ENCODE measurements at places on chromosomes 12 and 14.

DNA sequence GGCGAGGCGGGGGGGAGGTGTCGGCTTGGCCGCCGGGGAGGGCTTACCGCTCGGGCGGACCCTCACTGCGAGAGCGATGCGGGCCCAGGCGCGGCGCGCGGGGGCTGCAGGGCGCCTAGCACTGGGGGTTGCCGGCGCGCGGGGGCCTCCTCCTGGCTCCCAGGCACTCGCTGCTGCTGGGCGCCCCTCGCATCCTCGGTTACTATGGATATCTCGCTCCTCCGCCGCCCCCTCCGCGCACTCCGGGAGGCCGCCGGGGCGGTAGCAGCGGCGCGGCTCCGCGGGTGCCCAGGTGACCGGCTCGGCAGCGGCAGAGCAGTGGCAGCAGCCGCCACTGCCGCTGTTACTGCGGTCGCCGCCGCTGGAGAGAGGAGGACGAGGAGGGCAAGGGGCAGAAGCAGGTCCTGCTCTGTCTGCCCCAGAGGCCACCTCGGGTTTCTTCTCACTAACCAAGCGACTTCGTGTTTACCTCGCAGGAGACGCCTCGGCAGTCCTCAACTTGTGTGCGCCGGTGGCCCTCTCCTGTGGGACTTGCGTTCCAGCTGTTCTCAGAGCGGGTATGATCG is 250.1 kb downstream of the APAF1 start:
- DNase-seq = no peak

DNA sequence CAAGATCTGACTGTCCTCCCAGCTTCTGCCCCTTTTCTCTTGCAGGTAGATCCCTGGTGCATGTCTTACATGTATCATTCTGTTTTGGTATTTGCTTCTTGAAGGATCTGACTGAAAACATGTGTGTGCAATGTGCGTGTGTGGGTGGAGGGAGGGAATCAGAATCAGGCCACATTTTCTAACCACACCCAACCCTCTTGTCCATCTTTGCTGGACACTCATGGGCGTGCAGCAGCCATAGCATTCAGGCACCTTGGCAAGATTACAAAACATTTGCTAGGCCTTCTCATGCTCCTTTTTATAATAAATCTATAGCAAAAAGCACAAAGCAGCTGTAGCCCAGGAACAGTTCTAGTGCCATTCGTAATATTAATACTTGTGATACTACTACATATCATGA is 233.6 kb upstream of the E2F7 start:
- peak; percentile 35 for DNase-seq

GRCh38 chr14:20302042-20302755 is 3.6 kb downstream of the TTC5 start:
- no peak for DNase-seq

- no peak for DNase-seq
These were observed 513 bp downstream of the CCNK start for GRCh38 chr14:99481745-99482099.

GRCh38 chr14:83255015-83255726 is 1721.5 kb upstream of the SEL1L start:
- no peak for DNase-seq

DNA sequence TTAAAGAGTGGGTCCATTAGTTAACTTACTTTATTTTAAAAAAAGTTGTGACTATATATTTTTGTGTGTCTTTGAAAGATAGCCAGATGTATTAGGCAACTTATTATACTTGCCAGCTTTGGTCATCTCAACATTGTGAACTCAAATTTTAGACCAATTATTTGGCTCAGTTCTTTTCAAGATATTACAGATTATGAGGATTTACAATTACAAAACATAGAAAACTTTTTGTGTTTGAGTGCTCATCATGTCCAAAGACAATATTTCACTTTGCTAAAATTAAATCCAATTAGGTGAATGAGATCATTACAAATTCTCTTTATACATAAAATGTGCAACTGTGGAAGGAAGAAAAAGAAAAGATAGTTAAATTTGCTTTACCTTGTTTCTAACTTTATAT is 18.3 kb upstream of the PDE3A start:
- no peak for DNase-seq

DNA sequence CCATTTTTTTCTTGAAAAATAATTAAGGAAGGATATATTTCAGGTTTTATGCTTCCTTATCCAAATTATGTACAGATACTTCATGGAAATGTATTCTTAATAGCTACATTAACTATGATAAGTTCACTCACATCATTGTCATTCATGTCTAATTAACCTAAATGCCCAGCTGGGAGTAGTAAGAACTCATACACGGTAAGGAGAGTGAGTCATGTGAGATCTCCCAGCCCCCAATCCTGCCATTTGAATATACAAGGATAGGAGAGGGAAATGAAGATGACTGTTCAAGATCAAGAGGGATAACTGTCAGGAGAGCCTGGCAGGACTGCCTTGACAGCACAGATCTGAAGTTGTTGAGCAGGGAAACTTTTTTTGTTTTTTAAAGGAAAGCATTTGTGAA is 343.4 kb upstream of the USP15 start:
- no peak for DNase-seq

DNA sequence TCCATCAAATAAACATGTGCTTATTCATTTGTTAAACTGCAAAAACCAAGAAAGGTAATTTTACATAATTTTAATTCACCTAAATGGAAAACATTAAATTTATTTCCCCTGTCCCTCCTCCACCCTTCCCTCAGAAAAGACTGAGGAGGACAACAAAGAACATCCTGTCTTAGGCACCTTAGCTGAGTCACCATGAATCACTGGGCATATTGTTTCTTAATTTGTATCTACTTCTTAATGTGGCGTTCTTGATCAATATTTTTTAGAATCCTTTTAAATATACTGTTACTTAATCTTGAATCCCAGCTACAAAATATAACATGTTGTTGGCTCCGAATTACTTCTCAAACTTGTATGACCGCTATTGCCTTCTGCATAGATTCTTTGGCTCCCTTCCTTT is 23.5 kb downstream of the SIX6 start:
- DNase-seq = no peak

GRCh38 chr12:52860102-52860823 is 11.5 kb upstream of the KRT78 start:
- DNase-seq = no peak

DNA sequence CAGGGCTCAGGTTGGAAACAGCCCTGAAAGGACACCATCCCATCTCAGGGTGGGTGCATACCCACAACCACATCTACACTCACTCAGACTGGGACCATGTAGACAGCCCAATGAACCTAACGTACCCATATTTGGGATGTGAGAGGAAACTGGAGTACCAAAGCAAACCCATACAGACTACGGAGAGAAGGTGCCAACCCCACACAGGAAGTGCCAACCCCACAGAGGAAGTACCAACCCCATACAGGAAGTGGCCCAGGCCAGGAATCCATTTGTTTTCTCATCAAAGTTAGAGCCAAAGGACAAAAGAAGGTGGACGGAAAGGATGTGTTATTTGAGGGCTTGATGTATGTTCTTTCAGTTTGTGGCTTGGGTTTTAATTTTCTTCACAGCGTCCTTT is 19.5 kb upstream of the SPIC start:
- no peak for DNase-seq

DNA sequence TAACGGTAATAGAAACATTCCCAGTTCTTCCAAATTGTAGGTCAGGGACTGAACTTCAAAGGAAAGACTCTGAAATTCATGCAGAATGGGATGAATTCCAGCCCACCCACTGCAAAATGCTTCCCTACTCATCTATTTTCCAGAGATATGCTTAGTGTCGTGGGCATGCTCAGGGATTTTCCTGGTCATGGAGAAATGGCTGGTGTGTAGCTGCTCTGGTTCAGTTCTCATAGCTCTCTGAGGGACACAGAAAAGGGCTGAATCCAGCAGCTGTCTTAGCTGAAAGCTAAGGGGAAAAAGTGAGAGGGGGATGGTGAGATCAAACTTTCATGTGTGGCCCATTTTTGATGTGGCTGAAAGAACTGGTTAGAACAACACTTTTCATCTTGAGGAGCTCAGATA is 72.9 kb upstream of the KRAS start:
- no peak for DNase-seq

DNA sequence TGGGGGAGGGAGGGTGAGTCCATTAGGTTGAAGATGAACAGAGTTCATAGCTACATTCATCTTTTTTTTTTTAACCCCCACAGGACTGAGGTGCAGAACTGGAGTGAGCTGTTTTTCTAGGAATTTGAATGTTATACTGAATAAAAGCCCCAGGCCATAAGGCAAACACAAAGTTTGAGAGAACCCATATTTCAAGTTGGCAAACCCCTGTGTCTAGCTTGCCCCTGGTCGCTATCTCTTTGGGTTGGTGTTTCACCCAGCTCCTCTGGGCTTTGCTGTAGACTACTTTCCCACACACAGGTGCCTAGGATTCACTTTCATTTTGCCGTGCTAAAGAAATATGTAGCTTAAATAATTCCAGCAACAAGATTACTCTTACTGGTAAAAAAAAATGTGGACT is 5.2 kb upstream of the LMO3 start:
- DNase-seq = no peak

GRCh38 chr14:77190977-77191376 is 9.4 kb downstream of the TMEM63C start:
- DNase-seq = no peak

DNA sequence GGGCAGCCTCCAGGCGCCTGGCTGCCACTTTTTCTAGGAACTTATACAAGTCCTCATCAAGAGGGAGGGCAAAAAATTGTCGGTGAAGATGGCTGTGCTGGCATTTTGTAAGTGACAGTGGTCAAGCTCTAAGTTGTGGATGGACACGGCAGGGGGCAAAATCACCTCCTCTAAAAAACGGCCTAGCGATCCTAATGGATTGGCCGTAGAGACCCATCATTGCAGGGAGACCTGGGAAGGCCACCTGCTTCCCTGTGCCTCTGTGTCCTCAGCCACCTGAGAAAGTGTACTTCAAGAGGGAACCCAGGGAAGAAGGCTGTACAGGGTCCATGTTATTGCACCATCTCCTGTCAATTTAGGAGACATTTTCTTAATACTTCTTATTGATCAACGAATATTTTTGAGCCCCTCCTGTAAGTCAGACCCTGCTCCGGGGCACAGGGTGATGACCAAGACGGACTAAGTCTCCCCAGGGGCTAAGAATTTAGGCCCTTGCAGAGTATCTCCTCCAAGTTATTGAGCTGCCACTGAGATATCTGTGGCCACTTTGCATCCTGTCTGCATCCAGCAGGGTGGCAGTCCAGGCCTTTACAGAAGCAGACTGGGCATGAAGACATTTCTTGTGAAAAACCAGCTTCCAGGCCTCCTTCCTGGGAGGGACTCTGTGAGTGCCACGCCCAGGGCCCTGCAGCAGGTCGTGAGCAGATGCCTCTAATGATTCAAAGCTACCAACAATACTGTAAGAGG is 40.5 kb downstream of the PSMA6 start:
- no peak for DNase-seq

DNA sequence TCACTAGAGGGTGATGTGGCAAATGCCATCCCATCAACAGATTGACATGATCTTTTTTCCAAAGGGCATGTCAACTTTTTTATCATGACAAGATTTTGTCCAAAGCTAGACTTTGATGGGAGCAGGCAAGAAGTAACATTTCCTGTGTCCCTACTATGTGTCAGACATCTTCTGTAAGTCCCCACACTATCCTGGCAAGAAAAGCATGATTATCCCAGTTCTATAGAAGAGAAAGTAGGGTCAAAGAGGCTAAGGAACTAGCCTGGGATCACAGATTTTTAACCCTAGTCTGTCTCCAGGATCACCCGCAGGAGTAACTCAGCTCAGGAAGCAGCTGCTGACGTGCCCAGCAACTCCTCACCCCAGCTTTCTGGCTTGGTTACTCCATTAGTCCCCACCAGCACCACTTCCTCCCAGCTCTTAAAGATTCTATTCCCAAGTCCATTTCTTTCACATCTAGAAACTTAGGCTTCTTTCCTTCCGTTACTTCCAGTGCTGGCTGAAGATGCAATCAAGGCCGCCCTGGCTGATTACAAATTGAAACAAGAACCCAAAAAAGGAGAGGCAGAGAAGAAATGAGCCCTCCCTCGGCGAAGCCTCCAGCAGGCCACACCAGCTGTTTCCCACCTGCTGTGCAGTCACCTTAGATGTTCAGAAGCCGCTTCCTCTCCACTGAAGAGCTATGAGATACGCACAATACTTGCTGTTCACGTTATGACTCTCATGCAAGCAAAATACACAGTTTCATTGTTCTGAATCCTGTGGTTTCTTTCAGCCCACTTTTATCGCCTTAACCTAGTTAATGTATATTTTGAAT is 6.2 kb downstream of the ISCU start:
- DNase-seq = no peak

DNA sequence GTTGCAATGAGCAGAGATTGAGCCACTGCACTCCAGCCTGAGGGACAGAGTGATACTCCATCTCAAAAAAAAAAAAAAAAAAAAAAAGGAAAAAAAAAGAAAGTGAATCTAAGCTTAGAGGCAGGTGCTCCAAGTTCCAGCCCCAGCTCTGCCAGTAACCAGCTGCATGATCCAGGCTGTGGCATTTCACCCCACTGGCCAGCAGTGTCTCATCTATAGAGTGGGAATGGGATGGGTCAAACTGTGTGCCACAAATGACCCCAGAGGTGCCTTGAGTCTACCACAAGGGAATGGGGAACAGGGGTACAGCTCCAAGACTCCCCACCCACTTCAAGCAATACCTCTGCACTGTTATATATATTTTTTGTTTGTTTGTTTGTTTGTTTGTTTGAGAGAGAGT is 5.0 kb downstream of the PLEKHD1 start:
- no peak for DNase-seq

GRCh38 chr12:19712041-19712440 is 272.7 kb downstream of the AEBP2 start:
- DNase-seq = peak; percentile 38

DNA sequence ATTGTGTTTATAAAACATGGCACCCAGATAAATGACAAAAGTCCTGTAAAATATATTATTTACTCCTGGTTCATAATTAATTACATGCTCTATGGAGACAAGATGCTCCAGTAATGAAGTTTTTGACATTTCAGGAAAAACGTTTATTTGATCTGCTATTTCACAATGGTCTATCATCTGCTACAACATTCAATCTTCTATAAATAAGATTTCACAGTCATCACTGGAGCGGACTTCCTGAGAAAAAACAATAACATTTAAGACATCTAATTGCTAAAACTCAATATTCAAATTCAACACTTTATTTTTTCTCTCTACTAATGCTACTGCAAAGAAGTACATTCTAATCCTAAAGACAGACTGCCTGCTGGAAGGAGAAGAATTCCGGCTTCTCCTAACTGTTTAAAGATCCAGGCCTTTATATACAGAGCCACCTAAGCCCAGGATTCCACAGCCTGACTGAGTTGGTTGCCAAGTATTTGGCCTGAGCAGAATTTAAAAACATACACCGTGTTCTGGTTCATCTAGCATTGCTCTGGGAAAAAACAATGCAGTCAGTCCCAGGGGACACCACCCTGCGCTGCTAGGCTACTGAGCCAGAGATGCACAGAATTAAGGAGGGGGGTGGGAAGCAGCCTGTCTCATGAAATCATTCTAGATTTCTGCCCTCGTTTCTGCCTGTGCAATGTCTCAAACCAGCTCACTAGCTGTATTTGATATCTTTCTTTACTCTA is 58.0 kb downstream of the TMTC1 start:
- no peak for DNase-seq

GRCh38 chr12:20415641-20416040 is 47.3 kb downstream of the PDE3A start:
- DNase-seq = no peak

All from HFF-Myc (cell line).